ENCODE measurements at places on chromosomes 2 and 18.

- peak; percentile 78 for DNase-seq
Observed at GRCh38 chr2:20093263-20094141, 42.1 kb upstream of the LAPTM4A start.

- DNase-seq, result no peak
Observed at GRCh38 chr18:23340661-23341060, 112.4 kb upstream of the RIOK3 start.

DNA sequence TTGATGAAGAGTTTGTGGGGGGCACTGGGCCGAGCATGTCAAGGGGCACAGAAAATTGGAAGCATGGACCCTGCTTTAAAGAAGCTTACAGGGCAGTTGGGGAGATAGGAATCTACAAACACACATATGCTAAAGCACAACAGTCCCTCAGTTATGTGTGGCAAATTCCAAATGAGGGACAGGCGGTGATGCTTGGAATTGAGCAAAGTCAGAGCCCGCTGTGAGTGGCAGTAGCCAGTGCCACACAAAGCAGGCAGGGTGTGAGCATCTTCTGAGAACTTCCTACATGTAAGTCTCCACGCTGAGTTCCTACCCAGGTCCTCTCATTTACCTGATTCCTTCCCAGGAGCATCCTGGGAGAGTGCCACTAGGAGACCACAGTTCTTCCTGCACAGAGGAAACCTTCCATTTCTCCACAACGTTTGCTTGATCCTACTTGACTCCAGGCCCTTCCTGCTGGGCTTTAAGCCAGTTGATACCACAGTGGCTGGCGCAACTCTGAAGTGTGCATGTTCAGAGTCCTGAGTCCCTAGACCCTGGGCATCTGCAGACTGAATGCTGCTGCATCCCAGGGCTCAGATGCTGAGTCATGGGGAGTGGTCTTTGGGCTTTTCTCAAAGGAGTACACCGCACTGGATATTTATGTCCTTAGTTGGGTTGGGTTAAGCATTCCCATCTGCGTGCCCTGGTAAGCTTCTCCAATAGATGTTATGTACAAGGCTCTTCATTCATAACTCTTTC lies 287.3 kb upstream of the REV1 start:
- DNase-seq, result no peak

GRCh38 chr18:36043153-36043552 lies 24.2 kb downstream of the RPRD1A start:
- no peak for DNase-seq

GRCh38 chr2:72028351-72028995 lies 119.2 kb downstream of the CYP26B1 start:
- peak; percentile 12 for DNase-seq

DNA sequence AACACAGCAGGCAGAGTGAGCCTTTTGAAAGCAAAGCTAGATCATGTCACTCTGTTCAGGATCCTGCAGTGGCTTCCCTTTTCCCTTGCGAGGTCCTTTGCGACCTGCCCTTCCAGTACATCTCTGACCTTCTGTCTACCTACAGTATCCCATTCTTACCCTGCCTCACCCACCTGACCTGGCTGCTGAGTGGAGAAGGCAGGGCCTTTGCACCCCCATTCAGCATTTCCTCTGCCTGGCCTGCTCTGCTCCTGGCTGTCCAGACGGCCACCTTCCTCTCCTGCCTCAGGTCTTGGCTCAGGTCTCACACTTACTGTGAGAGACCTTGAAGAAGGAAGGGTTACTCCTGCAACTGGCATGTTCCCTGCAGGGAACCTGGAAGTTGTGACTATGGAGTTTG lies 77.4 kb downstream of the MAPRE2 start:
- DNase-seq, result no peak

GRCh38 chr2:230781130-230781797 lies 68.6 kb downstream of the CAB39 start:
- DNase-seq, result no peak

DNA sequence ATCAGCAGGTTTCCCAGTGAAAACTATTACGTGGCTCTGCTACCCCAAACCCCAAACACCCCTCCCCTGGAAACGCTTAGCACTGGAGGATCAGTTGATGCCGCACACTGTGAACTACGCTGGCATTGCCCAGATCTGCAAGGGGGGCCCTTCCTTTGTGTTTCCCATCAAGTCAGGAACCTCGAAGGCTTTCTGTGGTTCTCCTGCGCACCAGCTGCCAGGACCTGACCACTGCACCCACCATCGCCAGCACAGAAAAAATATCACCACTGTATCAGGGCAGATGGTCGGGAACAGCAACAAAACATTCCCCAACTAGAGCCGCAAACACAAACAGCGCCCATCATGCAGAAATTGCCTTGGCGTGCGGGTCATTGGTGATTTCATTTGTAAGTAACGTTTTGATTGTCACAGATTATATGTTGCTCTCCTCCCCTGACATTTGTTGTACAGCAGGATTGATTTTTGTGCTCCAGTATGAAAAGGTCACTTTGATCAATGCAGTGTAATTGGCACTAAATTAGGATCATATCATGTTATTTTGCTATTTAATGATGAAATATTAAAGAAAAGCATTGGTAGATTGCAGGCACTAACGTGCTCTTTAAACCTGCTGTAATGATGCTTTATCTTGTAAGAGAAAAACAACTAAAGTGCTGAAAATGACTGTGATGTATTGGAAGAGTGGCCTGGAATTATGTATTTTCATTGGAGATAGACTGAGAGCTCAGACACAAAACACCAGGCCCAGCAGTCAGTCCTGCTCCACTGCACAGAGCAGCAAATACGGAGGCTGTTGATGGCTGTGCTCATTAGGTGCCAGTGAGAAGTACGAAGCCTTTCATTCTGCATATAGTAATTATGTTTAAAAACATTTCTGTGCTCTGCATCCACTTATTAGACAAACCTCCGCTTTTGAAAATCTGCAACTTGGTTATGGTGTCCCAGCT lies 833.2 kb upstream of the SALL3 start:
- DNase-seq, result no peak

DNA sequence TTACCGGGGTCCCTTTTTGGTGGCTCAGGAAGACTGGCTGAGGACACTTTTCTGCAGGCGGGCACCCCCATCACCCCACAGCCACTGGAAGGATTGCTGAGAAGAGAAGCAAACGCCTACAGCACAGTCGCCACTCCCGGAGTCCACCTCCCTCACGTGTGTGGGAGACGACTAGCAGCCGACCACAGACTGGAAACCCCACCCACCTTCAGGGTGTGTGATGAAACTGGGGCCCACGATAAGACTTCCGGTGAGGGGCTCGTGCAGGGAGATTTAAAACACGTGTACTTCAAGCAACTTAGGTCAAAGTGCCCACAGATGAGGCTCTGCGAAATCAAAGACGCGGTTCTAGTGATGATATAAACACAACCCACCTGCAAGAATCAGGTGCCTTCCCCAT lies 26.3 kb downstream of the MBP start:
- no peak for DNase-seq

DNA sequence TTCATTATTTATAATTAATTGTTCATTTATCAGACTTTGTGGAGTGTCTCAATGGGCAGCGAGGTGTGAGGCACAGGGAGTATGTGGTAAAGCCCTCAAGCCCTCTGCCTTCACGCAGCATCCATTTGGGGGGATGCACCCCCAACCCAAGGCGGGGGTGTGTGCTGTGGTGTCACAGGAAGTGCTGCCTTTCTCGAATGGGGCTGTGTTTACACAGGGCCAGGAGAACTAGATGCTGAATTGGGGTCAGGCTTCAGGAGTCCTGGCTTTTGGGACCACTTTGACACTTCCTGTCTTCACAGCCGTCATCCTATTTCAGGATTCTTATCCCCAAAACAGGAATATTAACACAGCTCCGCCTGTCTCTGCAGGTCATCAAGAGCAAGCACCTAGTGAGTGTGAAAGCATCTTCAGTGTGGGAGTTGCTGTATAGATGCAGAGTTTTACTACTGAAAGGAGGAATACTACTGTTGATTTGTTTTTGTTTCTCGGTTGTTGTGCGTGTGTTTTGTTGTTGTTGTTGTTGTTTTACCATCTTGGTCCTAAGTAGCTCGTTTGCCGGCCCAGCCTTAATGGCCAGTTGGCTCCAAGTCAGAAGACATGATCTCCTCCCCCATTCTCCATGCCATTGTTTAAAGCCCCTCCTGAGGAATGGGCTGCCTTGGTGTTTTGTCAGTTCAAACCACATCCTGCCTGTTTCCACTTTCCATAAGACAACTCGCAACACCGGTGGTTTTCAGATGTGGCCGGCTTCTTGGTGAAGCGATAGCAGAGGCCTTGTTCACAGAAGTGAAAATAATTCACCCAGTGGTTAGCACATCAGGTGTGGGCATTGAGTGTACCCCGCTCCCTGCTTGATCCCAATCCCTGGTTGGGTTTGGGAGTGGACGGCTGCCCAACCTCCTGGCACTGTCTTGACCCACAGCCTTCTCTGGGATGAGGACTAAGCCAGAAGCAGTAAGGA lies 221.3 kb downstream of the BCL2 start:
- no peak for DNase-seq

DNA sequence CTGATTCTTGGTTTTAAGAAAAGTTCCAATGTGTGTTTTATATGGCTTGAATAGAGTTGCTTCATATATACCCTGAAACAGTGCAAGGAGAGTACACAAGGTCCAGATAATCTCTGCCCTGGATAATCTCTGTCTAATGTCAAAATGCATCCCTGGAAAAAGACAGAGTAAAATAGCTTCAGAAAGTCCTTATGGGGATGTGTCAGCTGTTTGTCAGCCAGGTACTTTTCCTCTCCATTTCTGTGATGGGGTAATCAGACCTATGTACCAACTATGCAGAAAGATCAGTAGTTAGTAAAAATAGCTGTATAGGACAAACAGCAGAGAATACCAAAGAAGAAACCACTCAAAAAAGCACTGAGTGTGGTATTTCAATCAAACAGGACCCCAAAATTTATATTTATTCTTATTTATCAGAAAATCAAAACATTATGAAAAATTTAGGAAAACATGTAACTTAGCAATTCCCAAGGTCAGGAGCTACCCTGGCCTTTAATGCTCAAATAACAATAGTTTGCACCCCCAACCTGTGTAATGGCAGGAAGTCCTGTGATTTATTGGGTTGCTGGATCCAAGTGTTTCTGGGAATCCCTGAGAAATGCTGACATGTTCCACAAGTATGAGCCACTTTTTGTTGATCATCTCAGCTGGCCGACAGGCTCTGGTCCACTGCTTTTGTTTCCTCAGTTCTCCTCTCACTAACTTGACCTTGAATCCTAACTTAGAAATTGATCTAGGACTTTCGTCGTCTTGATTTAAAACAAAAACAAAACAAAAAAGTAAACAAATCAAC lies 69.6 kb downstream of the MDH1 start:
- DNase-seq, result no peak

- DNase-seq, result no peak
Observed at GRCh38 chr2:42067521-42067920, 19.7 kb downstream of the PKDCC start.

GRCh38 chr18:58556331-58557007 lies 72.4 kb downstream of the ALPK2 start:
- DNase-seq, result no peak

DNA sequence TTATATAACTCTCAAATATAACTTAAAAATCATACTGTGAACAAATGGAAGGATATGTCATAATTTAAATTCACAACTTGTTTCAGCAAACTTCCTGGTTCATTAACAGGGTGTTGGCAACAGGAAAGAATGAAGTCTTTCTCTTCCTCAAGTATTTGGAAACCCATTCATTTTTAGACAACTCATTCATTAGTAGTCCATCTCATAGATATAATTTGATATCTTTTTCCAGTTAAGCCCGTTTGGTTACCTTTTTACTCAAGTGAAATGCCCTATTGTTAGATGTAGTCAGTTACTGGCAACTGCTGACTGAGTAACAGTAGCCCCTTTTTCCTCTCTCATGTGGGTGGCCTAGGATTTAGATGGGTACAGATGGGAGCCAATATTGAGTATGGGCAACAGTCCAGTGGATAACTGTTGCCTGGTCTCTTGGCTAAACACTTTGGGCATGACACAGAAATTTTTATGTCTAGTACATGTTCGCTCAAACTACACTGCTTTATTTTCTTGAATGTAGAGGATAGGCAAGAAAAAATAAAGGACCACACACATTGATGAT lies 4.6 kb upstream of the UGP2 start:
- no peak for DNase-seq

GRCh38 chr2:74577448-74577847 lies 22.9 kb downstream of the DOK1 start:
- no peak for DNase-seq

- no peak for DNase-seq
Observed at GRCh38 chr2:29322011-29322410, 206.8 kb downstream of the CLIP4 start.

DNA sequence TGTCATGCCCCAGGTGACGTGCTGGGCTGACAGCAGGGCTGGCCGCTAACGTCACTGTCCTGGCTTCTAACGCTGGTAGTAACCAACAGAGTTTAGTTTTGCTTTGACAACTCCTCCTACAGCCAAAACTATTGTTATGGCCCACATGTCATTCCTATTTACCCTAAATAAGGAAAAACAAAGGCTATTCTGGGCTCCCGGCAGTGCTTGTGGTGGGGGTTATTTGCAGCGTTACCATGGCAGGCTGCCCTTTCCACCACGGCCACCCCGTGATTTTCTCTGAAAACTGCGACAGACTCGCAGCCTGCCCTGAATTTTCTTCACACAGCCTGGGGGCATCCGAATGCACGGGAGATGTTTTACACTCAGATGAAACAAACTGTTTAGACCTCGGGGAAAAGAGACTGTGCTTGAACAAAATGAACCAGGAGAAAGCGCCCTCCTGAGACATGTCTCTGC lies 115.2 kb downstream of the FAM210A start:
- peak; percentile 27 for DNase-seq

- no peak for DNase-seq
Observed at GRCh38 chr2:54416166-54416813, 39.8 kb upstream of the SPTBN1 start.

DNA sequence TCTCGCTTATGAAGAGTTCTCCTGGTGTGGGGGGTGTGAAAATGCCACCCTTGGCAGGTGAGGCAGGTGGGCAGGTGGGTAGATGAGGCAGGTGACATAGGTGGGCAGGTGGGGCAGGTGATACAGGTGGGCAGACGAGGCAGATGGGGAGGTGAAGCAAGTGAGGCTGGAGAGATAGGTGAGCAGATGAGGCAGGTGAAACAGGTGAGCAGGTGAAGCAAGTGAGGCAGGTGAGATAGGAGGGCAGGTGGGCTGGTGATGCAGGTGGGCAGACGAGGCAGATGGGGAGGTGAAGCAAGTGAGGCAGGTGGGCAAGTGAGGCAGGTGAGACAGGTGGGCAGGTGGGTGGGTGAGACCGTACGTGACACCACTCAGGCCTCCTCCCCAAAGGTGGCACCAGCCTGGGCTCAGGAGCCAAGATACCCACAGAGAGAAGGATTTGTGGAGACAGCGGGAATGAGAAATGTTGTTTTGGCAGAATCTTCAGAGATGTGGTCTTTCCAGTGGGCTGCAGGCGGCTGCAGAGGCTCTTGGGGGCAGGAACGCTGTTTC lies 232.3 kb upstream of the MYT1L start:
- DNase-seq, result no peak
